ENCODE measurements at places on chromosomes 4 and X. TPM values are rescaled to one million over a fixed set of nuclear protein-coding genes. Genes with fewer than 3 reads are reported as not detected.

GRCh38 chr4:165877286-165877685 is 4.2 kb downstream of the TLL1 start:
- no peaks in the 10 kb centered on the region for H3K36me3 ChIP-seq
- no peak overlapping the region for H3K4me3 ChIP-seq
- peaks cover 19% of the 10 kb centered on the region for H3K4me1 ChIP-seq
- H3K27ac ChIP-seq, result no peak overlapping the region

- no peaks in the 10 kb centered on the region for H3K4me1 ChIP-seq
- DNase-seq, result no peak
- no peak overlapping the region for H3K27ac ChIP-seq
- H3K4me3 ChIP-seq, result no peak overlapping the region
- no peaks in the 10 kb centered on the region for H3K36me3 ChIP-seq
These were observed 239.0 kb upstream of the HTR2C start for GRCh38 chrX:114344756-114345349.

RPA4 gene
- total RNA-seq, result 2.9 TPM

CSAG3 gene
- total RNA-seq, result not detected

DNA sequence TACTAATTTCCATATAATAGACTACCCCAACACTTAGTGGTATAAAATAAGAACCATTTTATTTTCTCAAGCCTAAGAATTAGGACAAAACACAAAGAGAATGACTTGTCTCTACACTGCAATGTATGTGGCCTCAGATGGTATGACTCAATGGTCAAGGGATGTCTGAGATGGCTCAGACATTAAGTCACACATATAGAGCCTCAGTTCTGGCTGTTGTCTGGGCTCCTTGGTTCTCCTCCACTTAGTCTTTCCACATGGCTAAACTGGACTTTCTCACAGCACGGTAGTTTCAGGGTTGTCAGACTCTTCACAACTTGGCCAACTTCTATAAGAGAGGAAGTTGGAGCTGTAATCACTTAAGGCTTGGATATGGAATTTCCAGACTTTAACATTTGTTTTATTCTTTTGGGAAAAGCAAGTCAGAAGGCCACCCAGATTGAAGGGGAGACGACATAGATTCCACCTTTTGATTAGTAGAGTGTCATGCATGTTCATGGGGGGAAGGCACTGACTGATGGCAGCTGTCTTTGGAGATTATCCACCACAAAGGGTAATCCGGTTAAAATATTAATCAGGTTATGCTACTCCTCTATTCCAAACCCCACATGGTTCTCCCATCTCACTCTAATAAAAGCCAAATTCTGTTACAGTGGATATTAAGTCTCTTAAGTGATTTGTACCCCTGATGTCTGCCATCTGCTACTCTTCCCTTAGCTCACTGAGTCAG is 9.4 kb downstream of the IL15 start:
- no peaks in the 10 kb centered on the region for H3K36me3 ChIP-seq
- no peak for DNase-seq
- H3K27ac ChIP-seq, result no peak overlapping the region
- H3K27me3 ChIP-seq, result no peaks in the 10 kb centered on the region

DNA sequence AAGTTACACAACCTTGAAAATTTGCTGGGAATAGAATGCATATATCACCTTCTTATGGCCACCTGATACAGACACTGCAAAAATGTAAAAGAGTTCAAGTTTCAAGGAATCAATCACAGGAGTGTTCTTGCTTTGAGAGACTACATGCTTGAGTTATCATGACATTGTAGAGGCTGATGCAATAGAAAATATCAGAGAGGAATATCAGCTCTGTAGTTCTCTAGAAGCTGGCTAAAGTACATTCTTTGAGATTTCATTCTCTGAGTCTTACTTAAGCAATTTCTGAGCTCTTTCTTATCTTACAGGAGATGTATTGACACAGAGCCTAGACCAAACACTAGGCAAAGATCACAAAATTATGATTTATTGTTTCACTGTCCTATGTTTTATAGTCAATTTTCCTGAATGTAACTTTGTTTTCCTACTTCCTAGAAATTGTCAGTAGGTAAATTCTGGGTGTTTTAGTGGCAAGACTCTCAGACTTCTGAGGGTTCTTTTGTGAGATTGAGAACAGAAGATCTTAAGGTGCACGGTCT is 152.1 kb upstream of the HPGD start:
- H3K4me3 ChIP-seq, result no peak overlapping the region
- no peaks in the 10 kb centered on the region for H3K27me3 ChIP-seq
- DNase-seq, result no peak
- no peaks in the 10 kb centered on the region for H3K4me1 ChIP-seq

- no peak overlapping the region for H3K27ac ChIP-seq
- no peaks in the 10 kb centered on the region for H3K36me3 ChIP-seq
- no peaks in the 10 kb centered on the region for H3K27me3 ChIP-seq
- no peak overlapping the region for H3K4me3 ChIP-seq
- peaks cover 9% of the 10 kb centered on the region for H3K4me1 ChIP-seq
These were observed 101.5 kb upstream of the CXXC4 start for GRCh38 chr4:104596189-104596588.

XK gene
- 9.3 TPM for total RNA-seq

GRCh38 chr4:121148000-121148399 is 16.1 kb downstream of the TNIP3 start:
- H3K36me3 ChIP-seq, result no peaks in the 10 kb centered on the region
- no peak for DNase-seq
- no peak overlapping the region for H3K4me3 ChIP-seq
- no peaks in the 10 kb centered on the region for H3K4me1 ChIP-seq

DNA sequence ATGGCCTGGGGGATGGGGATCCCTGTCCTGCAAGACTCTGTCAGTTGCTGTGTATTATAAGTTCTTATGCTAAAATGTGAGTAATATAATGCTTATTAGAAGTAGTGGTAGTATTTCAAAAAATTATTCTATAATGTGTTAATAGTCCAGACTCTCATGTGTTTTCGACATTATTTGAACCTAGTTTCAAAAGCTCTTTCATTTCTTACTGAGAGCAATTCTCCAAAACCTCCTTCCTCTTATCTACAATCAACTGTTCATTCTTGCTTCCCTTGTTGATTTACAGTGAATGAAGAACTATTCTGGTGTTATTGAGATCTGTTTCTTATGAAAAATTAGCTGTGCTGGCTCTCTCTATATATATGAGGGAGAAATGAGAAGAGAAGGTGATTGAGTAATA is 32.9 kb upstream of the PTPN13 start:
- DNase-seq, result no peak
- H3K4me3 ChIP-seq, result no peak overlapping the region
- no peaks in the 10 kb centered on the region for H3K36me3 ChIP-seq
- H3K27me3 ChIP-seq, result no peaks in the 10 kb centered on the region
- H3K27ac ChIP-seq, result no peak overlapping the region
- no peaks in the 10 kb centered on the region for H3K4me1 ChIP-seq

DOCK11 gene
- total RNA-seq, result 15.8 TPM

- peaks cover 69% of the 10 kb centered on the region for H3K4me1 ChIP-seq
- H3K4me3 ChIP-seq, result no peak overlapping the region
- peak; percentile 53 for DNase-seq
- H3K36me3 ChIP-seq, result no peaks in the 10 kb centered on the region
- no peaks in the 10 kb centered on the region for H3K27me3 ChIP-seq
- H3K27ac ChIP-seq, result peak overlapping the region; percentile 35
These were observed 219.3 kb upstream of the JADE1 start for GRCh38 chr4:128590034-128590740.

DNA sequence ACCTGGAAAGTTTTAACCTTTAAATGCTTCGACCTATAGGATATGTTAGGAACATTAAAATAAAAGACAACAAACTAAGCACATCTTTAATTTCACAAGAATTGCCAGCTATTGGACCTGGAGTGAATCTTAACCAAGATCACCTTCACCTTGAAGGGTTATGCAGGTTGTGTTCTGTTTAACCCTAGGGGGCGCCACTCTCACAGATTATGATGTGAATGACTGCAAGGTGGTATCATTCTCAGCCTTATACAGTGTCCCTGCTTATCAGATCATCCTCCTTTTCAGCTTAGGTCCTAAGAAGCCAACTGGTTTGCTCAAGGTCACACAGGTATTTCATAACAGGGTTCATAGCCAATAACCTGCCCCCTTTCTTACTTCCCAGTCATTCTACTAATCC is 23.5 kb downstream of the INTS6L start:
- H3K36me3 ChIP-seq, result no peaks in the 10 kb centered on the region
- peaks cover 6% of the 10 kb centered on the region for H3K4me1 ChIP-seq

DNA sequence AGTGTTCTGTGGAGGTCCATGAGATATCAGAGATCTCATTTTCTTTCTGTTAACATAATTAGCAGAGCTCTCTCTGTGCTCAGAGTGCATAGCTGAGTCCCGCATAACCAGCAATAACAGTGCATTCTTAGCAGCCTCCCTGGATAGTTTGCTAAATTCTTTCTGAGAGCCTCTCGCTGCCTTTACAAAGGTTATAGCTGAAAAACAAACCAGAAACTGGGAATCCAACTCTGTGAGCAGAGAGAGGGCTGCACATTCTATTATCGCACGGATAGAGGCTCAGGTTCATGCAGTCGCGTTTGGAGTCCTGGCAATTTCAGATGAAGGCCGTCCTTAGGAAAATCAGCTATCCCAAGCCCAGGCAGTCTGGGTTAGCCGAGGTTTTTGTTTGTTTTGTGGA is 1.2 kb downstream of the ENPP6 start:
- H3K27me3 ChIP-seq, result no peaks in the 10 kb centered on the region
- no peak for DNase-seq
- no peaks in the 10 kb centered on the region for H3K4me1 ChIP-seq
- no peak overlapping the region for H3K27ac ChIP-seq
- H3K4me3 ChIP-seq, result no peak overlapping the region

DNA sequence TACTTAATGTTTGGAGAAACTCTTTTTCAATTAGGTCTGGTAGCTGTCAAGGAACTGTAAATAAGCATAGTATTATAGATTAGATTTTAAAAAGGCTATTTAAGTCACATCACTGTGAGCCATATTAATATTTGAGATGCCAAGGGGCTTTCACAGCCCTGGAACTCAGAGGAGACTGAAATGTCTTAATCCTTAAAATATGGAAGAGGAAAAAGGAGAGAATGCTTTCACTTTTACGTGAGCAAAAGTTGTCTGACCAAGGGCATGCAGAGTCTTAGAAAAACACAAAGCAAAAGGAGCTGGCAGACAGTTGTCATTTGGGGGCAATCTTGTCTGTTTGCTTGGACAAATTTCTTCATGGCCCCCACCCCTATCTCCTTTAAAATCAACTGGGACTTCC is 253.2 kb upstream of the IGFBP7 start:
- DNase-seq, result no peak
- no peak overlapping the region for H3K27ac ChIP-seq
- H3K36me3 ChIP-seq, result no peaks in the 10 kb centered on the region
- H3K4me3 ChIP-seq, result no peak overlapping the region
- no peaks in the 10 kb centered on the region for H3K27me3 ChIP-seq

DNA sequence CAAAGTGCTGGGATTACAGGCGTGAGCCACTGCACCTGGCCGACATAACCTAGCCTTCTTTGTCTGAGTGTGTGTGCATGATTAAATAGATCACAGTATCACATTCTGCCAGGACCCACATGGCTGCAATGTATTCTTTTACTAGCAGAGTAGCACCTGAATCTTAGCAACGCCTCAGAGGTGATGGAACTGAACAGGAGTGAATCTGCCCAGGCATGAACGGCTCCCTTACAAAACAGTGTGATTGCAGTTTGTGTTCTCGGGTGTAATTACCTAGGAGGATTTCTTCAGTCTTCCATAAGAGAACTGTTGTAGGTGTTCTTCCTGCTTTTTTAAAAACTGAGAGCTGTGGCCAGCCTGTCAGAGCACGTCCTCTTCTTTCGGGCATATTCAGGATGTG is 122.7 kb upstream of the STS start:
- no peaks in the 10 kb centered on the region for H3K27me3 ChIP-seq
- H3K4me3 ChIP-seq, result no peak overlapping the region

ZRSR2 gene
- 5.7 TPM for total RNA-seq

DNA sequence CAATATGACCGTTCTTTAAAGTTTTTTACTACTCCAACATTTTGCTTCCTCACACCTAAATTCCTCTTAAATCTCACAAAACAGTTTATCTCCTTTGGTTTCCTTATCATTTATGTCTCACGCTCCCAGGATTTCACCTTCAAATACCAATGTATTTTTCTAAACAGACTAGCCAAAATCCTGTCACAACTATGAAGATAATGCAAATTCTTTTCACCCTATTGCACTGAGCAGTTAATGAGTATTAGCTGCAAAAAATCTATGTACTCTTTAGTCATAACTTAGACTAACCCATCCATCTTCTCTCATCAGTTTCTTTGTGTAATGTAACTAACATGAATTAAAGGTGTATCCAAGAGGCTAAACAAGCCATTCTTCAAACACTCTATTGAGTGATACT is 151.3 kb downstream of the COMMD8 start:
- H3K36me3 ChIP-seq, result no peaks in the 10 kb centered on the region
- no peaks in the 10 kb centered on the region for H3K4me1 ChIP-seq
- no peak for DNase-seq

TMEM150C gene
- 5.2 TPM for total RNA-seq

DNA sequence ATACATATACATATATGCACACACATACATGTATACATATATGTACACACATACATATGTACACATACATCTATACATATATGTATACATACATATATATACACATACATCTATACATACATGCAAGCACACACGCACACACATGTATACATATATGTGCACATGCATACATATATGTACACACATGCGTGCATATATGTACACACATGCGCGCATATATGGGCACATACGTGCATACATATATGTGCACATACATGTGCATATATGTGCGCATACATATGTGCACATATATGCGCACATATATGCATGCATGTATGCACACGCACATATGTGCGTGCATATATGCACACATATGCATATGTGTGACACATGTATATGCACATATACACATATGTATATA is 7.3 kb upstream of the MPC1L start:
- H3K27ac ChIP-seq, result no peak overlapping the region
- H3K36me3 ChIP-seq, result no peaks in the 10 kb centered on the region
- DNase-seq, result no peak
- no peaks in the 10 kb centered on the region for H3K27me3 ChIP-seq
- H3K4me3 ChIP-seq, result no peak overlapping the region

DNA sequence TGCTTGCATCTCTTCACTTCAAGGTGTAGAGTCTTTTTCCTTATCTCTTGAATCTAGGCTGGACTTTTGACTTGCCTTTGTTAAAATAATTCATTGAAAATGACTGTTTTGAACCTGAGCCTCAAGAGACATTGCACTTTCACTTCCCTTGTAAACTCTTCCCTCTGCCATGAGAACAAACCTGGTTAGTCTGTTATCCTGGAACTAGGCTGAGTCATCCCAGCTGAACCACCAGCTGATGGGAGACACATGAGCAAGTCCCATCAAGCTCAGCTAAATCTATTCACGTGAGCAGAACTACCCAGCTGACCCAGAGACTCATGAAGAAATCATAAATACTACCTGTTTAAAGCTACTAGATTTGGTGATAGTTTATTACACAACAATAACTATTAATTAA is 202.3 kb upstream of the CENPE start:
- no peak for DNase-seq
- H3K27me3 ChIP-seq, result no peaks in the 10 kb centered on the region
- H3K27ac ChIP-seq, result no peak overlapping the region

DNA sequence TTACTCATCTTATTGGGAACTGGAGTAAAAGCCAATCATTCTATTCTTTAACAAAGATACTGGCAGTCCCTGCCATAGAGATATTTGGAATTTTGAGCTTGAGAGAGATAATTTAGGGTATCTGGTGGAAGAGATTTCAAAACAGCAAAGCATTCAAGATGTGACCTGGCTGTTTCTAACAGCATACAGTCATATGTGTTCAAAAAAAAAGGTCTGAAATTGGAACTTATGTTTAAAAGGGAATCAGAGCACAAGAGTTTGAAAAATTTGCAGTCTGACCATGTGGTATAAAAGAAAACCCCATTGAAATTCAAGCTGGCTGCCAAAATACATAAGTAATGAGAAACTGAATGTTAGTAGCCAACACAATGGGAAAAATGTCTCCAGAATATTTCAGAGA is 42.2 kb downstream of the UGT2B10 start:
- H3K4me1 ChIP-seq, result peaks cover 20% of the 10 kb centered on the region
- H3K4me3 ChIP-seq, result no peak overlapping the region
- no peaks in the 10 kb centered on the region for H3K27me3 ChIP-seq
- H3K27ac ChIP-seq, result no peak overlapping the region

Measured in body of pancreas (tissue), 4 donors.